ENCODE measurements at places on chromosomes 5 and 9. TPM values are rescaled to one million over a fixed set of nuclear protein-coding genes. Genes with fewer than 3 reads are reported as not detected.

The INIP gene
- total RNA-seq, result 22.8 TPM

The TGFBR1 gene
- total RNA-seq, result 74.1 TPM

The OMD gene
- 2.4 TPM for total RNA-seq

The MORN5 gene
- not detected for total RNA-seq

The GNA14 gene
- total RNA-seq, result 4.3 TPM
